ENCODE measurements at places on chromosomes 4 and X. TPM values are rescaled to one million over a fixed set of nuclear protein-coding genes. Genes with fewer than 3 reads are reported as not detected.

The MED12 gene
- 55.0 TPM for polyA plus RNA-seq

The HS3ST1 gene
- polyA plus RNA-seq: 2.2 TPM

The CT45A5 gene
- not detected for polyA plus RNA-seq

The DSPP gene
- polyA plus RNA-seq: 0.13 TPM

The CDS1 gene
- 24.3 TPM for polyA plus RNA-seq

The GYPE gene
- 3.1 TPM for polyA plus RNA-seq

The LCORL gene
- 25.3 TPM for polyA plus RNA-seq

GRCh38 chr4:15558561-15558960, 88.9 kb downstream of the CC2D2A start:
- DNase-seq: no peak

- DNase-seq: peak; percentile 2
Observed at GRCh38 chrX:147550217-147550616, 361.5 kb upstream of the FMR1 start.

GRCh38 chr4:52408471-52408870, 250.6 kb downstream of the USP46 start:
- DNase-seq: no peak

DNA sequence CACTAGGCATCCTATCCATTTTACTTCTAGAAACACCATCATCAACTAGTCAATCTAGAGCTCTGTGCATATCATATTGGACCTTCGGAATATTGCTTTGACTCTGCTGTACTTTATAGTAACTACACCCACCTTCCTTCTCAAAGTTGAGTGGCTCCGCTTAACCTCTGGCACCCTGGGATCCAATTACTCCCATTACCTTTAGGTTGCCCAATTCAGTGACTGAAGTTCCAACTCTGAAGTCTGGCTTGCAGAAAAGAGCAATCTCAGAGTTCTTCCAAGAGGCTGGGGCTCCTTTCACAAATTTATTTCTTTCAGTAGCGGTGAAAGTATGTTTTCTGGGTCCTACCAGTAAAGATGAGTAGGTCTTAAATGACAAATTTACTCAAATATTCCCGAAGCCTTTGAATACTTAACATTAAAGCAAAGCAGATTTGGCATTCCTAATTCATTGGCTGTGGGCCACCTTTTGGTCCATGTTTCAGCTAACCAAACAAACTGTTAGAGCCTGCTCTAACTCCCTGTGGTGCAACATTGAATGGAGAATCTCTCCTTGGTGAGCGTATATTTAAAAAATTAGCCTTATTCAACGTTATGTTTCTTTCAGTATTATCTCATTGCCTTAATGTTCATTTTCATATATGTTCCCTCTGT, 1215.8 kb downstream of the RAPGEF2 start:
- no peak for DNase-seq

DNA sequence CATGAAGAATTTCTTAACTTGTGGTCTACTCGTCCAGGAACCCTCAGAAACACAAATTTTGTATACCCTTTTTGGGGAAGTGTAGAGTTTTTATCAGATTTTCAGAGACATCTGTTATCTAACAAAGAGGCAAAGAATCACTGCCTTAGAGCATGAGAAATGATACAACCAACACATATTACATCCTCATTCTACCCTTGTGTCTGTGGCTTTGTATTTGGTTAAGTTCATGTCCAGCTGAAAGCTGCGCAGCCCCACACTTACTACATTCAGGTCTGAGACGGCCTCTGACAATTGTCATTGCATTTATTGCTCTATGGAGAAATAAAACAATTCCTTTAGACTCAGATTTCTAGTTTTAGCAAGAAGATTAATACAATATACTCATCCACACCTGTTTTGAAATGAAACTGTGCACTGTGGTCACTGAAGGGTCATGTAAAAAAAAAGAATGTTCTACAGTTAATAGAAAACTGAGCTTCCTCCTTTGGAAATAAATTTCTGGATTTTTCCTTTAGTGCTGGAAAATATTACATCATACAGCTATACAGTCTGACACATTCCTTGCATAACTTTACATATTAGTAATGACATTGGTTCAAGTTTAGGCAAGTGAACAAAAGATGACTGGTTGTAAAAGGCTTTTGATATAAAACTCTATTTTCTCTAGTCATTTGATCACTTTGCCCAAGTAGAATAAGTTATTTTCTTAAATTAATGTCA, 39.8 kb downstream of the GLRB start:
- no peak for DNase-seq

DNA sequence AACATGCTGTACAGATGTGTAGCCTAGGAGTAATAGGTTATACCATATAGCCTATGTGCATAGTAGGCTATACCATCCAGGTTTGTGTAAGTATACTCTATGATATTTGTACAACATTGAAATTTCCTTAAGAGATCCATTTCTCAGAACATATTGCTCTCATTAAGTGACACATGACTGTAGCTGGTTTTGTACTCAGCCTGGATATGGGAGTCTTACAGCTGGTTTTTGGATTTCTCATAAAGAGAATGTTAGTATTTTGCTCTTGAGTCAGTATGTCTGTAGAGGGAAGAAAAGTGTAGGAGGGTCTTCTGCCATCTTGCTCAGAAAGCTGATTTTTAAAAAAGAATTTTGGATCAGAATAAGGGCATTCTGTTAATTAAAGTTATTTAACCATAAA, 85.3 kb downstream of the SMARCA5 start:
- DNase-seq: no peak

- no peak for DNase-seq
Observed at GRCh38 chr4:80065601-80066000, 7.4 kb downstream of the ANTXR2 start.

GRCh38 chrX:11965436-11965835, 172.8 kb upstream of the FRMPD4 start:
- no peak for DNase-seq
